ENCODE measurements at places on chromosomes 6 and 20.

DNA sequence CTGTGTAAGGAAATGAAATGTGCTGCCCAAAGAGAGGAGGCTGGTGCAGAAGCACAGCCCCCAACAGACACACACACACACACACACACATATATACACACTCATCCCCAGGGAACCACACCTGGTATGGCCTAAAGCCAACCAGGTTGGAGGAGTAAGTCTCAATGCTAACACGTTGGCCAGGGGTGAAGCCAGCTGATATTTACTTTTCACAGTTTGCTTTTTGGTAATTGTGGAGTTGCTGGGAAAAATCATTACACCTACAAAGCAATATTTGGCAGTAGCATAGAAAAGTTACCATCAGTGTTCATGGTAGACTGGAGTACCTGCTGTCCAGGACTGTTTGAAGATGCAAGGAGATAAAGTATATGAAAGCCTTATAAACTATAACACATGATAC is 50.3 kb upstream of the NAA20 start:
- H3K4me1 ChIP-seq = peaks cover 59% of the 10 kb centered on the region
- peaks cover 97% of the 10 kb centered on the region for H3K36me3 ChIP-seq
- no peak for DNase-seq
- H3K27me3 ChIP-seq = no peaks in the 10 kb centered on the region
- H3K4me3 ChIP-seq = no peak overlapping the region
- H3K27ac ChIP-seq = no peak overlapping the region

DNA sequence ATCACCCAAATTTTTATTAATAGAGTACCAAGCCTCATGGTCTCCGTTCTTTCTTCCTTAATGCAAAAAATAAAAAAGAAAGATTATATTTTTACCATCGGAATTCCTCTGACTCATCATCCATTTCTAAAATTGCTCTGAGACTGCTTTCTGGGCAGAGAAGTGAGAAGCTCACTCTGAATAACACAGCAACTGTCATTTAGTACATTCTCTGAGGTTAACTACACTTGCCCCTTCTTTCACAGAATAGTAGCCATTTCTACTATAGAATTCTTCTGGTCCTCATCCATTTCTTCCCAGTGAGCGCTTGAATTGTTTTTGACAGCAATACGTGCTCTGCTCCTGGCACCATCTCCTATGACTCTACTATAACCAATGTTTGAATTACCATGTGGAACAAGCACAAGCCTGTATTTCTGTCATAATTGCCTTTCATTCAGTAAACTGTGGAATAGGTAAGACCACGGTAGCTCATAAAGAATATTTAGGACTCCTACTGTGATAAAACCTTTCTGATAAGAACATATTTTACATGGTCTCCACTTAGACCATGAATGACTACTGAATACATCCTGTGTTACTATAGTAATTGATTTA is 435.5 kb upstream of the NRSN1 start:
- H3K27ac ChIP-seq = no peak overlapping the region
- H3K4me1 ChIP-seq = no peaks in the 10 kb centered on the region
- DNase-seq = no peak
- H3K4me3 ChIP-seq = no peak overlapping the region
- no peaks in the 10 kb centered on the region for H3K27me3 ChIP-seq
- H3K36me3 ChIP-seq = no peaks in the 10 kb centered on the region

DNA sequence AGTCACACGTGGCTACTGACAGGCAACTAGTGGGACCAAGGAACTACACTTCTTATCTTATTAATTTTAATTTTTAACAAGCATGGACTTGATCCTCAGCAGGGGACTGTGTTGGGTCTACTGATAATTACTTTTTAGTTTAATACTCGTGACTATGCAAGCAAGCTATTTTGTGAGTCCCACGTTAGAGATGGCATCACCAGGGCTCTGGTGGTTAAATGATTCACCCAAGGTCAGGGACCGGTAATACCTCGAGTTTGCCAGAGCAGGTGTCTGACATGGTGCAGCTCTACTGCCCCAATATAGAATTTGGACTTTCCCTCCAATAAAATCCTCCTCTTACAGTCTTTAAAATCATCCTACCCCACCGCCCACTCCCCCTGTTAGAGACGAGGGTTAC is 98.6 kb upstream of the RIN2 start:
- H3K4me3 ChIP-seq = no peak overlapping the region
- no peaks in the 10 kb centered on the region for H3K36me3 ChIP-seq
- no peaks in the 10 kb centered on the region for H3K4me1 ChIP-seq
- H3K27me3 ChIP-seq = peaks cover 25% of the 10 kb centered on the region

- no peak overlapping the region for H3K27ac ChIP-seq
- no peak for DNase-seq
- H3K4me3 ChIP-seq = no peak overlapping the region
- H3K27me3 ChIP-seq = no peaks in the 10 kb centered on the region
Observed at GRCh38 chr6:155996151-155996550, 540.5 kb upstream of the NOX3 start.

GRCh38 chr6:2102316-2102883 is 143.0 kb downstream of the GMDS start:
- no peak overlapping the region for H3K4me3 ChIP-seq
- peaks cover 7% of the 10 kb centered on the region for H3K4me1 ChIP-seq
- H3K36me3 ChIP-seq = no peaks in the 10 kb centered on the region
- DNase-seq = no peak

DNA sequence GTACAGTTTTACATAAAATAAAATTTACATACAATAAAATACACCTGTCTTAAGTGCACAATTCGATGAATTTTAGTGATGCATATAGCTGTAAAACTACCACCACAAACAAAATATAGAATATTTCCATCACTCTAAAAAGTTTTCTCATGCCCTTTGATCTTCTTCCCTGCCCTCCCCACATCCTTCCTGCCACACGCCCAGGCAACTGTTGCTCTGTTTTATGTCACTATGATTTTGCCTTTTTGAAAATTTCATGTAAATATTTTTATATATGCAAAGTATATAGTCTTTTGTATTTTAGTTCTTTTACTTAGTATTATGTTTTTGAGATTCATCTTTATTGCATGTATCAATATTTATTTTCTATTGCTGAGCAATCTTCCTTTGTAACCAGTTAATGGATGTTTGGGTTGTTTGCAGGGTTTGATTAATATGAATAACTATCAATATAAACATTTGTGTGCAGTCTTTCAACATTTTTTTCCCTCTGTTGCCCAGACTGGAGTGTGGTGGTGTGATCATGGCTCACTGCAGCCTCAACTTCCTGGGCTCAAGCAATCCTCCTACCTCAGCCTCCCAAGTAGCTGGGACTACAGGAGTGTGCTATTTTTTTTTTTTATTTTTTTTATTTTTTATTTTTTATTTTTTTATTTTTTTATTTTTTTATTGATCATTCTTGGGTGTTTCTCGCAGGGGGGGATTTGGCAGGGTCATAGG is 23.8 kb upstream of the SAMHD1 start:
- no peaks in the 10 kb centered on the region for H3K27me3 ChIP-seq
- no peak for DNase-seq
- H3K27ac ChIP-seq = no peak overlapping the region
- H3K4me3 ChIP-seq = no peak overlapping the region
- H3K36me3 ChIP-seq = no peaks in the 10 kb centered on the region
- no peaks in the 10 kb centered on the region for H3K4me1 ChIP-seq

GRCh38 chr6:123022975-123023374 is 26.9 kb downstream of the CLVS2 start:
- no peaks in the 10 kb centered on the region for H3K36me3 ChIP-seq
- DNase-seq = no peak
- H3K27ac ChIP-seq = no peak overlapping the region
- H3K4me3 ChIP-seq = no peak overlapping the region

GRCh38 chr6:156630613-156631302 is 146.4 kb upstream of the ARID1B start:
- no peak for DNase-seq
- peaks cover 7% of the 10 kb centered on the region for H3K4me1 ChIP-seq
- no peak overlapping the region for H3K4me3 ChIP-seq
- H3K27ac ChIP-seq = no peak overlapping the region
- no peaks in the 10 kb centered on the region for H3K27me3 ChIP-seq
- no peaks in the 10 kb centered on the region for H3K36me3 ChIP-seq

DNA sequence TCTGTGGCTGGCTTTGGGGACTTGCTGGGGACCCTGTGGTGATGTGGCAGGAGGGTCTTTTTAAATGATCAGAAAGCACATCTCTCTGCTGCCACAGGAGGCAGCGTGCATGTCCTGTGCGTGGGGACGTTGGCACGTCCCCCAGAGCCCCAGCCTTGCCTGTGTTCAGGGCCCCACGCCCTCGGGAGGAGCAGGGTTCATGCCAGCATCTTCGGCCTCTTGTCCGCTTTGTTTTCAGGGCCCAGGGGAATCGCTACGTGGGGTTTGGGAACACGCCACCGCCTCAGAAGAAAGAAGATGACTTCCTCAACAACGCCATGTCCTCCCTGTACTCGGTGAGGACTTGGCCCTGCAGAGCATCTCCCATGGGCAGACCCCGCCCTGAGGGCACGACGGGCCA is 6.0 kb downstream of the ARFGAP1 start:
- H3K27ac ChIP-seq = no peak overlapping the region
- no peaks in the 10 kb centered on the region for H3K27me3 ChIP-seq
- DNase-seq = no peak
- no peak overlapping the region for H3K4me3 ChIP-seq
- H3K4me1 ChIP-seq = no peaks in the 10 kb centered on the region

DNA sequence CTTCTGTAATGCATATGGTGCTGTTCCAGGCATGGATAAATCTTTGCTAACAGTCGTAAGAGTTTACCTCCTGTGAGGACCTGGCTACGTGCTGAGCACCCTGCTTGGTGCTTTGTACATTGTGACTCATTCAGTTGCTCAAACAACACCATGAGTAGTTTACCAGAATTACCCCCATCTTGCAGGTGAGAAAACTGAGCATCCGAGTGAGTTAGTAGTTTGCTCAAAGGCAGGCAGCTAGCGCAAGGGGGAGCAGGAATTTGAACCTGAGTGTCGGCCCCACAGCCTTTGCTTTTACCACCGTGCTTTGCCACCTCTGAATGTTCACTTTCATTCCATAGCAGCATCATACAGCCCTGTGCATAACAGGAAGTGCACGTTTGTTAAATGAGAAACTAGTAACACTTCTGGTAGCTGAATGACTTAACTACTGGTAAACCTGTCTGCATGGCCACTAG is 121.9 kb downstream of the MTHFD1L start:
- no peak overlapping the region for H3K4me3 ChIP-seq
- no peak overlapping the region for H3K27ac ChIP-seq
- no peaks in the 10 kb centered on the region for H3K27me3 ChIP-seq
- H3K4me1 ChIP-seq = no peaks in the 10 kb centered on the region
- H3K36me3 ChIP-seq = no peaks in the 10 kb centered on the region
- no peak for DNase-seq

DNA sequence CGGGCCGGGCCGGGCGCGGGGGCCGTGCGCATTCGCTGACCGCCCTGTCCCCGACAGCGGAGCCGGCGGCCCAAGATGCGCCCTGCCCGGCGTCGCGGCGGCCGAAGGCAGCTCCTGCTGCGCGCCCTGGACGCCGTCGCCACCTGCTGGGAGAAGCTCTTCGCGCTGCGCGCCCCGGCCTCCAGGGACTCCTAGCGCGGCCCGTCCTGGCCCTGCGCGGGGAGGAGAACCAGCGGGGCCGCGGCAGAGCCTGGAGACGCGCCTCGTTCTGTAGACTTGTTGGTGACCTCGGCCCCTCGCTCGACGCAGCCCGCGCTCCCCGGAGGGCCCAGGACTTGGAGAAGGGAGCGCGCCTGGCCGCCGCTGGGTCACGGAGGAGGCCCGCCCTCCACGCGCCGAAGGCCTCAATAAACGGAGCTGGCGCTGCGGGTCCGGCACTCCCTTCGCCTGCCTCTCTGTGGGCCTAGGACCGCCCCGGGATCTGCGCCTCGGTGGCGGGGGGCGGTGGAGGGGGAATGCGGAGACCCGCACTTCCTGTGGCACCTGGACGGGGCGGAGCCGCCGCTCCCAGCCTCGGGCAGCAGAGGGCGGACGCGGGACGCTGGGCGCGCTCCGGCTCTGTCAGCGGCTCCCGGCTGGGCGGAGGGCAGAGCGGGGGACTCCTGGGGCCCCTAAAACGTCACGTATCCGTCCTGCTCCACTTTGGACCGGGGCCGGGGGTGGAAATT is 2.7 kb downstream of the C20orf204 start:
- peak overlapping the region; percentile 58 for H3K4me3 ChIP-seq
- H3K27me3 ChIP-seq = peaks cover 14% of the 10 kb centered on the region
- H3K4me1 ChIP-seq = peaks cover 53% of the 10 kb centered on the region

DNA sequence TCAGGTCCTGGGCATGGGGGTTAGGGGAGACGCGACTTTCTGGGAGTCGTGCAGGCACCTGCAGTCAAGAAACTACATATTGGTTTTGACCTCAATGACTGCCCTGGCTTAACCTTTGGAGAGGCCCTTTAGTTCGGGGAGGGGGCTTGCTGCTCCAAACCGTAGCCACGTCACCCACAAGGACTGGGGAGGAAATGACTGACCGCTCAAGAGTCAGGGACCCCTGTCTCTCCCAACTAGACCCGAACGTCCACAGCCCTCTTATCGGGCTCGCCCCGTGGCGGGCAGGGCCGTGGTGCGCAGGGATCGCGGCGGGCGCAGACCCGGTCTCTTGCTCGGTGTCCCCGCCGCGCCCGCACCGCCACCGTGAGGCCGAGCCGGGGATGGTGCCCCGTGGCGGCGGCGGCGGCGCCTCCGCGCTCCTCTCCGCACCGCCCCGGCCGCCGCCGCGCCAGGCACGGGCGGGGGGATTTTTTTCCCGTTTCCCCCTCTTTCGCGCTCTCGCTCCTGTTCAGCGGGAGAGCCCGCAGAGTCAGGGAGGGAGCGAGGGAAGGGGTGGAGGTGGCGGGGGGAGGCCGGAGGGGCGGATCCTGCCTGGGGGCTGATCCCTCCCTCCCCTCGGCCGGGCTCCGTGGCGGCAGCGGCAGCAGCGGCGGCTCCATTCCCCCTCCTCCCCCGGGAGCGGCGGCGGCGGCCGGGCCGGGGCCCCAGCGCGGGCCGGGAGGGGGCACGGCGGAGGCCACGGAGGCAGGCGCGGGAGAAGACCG is at the start of gene BRPF3:
Gene BRPF3 (plus strand): TSS at position 632 of the 767 bp plus-strand sequence. CDS start 3,579 bp downstream, outside the sequence.
- no peaks in the 10 kb centered on the region for H3K27me3 ChIP-seq
- H3K27ac ChIP-seq = peak within 1 kb of the TSS; percentile 97
- H3K36me3 ChIP-seq = peaks cover 14% of the 10 kb centered on the region
- H3K4me1 ChIP-seq = peaks cover 3% of the 10 kb centered on the region
- peak within 1 kb of the TSS; percentile 78 for H3K4me3 ChIP-seq
- DNase-seq = peak; percentile 87

DNA sequence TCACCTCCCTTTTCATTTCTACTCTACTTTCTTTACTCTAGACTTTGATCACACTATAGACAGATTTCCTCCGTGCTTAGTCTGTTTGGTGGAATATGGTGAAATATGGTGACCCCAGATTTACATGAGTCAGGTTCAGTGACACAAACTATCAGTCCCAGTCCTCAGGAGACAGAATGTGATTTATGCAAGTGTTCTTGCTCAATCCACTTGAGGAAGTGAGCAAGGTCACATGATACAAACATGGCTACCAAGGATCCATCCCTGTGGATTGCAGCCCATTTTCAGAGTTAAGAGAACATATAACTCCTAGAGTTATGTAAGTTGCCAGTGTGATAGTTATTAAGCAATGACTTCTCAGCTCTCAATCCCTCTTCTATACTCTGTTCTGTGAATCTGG is 23.7 kb upstream of the TSHZ2 start:
- H3K4me1 ChIP-seq = no peaks in the 10 kb centered on the region
- H3K27ac ChIP-seq = no peak overlapping the region
- no peak overlapping the region for H3K4me3 ChIP-seq
- H3K27me3 ChIP-seq = no peaks in the 10 kb centered on the region
